Activated T-cell treated with anti-CD3 and anti-CD28 coated beads, Interleukin-2, amount 50 U/mL, for 72 hours (primary cell): ENCODE measurements at places on chromosomes 11 and 22.
A peak's percentile ranks its signal among the peaks of the same experiment; 100 is the strongest.

GRCh38 chr22:33542153-33542552 is 378.1 kb downstream of the LARGE1 start:
- DNase-seq = no peak

- no peak for DNase-seq
Measured at GRCh38 chr11:29781268-29781667, 235.6 kb downstream of the KCNA4 start.

- DNase-seq = no peak
Measured at GRCh38 chr22:37501610-37502341, 15.6 kb upstream of the MFNG start.

- DNase-seq = no peak
Measured at GRCh38 chr11:70862093-70862492, 390.3 kb downstream of the SHANK2 start.

DNA sequence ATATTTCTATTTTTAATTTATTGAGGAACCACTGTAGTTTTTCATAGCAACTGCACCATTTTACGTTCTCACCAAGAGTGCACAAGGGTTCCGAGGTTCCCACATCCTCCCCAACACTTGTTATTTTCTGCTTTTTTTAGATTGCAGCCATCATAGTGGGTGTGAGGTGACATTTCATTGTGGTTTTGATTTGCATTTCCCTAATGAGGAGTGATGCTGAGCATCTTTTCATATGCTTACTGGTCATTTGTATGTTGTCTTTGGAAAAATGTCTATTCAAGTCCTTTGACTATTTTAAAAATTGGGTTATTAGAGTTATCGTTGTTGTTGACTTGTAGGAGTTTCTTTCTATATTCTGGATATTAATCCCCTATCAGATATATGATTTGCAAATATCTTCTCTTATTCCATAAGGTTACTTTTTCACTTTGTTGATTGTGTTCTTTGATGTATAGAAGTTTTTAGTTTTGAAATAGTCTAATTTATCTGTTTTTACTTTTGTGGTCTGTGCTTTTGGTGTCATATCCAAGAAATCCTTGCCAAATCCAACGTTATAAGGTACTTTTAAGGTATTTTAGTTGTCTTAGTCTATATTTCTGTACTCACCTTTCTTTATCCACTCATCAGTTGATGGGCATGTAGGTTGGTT is 9.0 kb downstream of the NEAT1 start:
- no peak for DNase-seq

- DNase-seq = peak; percentile 84
Measured at GRCh38 chr22:36156515-36157419, 3.8 kb downstream of the APOL3 start.

DNA sequence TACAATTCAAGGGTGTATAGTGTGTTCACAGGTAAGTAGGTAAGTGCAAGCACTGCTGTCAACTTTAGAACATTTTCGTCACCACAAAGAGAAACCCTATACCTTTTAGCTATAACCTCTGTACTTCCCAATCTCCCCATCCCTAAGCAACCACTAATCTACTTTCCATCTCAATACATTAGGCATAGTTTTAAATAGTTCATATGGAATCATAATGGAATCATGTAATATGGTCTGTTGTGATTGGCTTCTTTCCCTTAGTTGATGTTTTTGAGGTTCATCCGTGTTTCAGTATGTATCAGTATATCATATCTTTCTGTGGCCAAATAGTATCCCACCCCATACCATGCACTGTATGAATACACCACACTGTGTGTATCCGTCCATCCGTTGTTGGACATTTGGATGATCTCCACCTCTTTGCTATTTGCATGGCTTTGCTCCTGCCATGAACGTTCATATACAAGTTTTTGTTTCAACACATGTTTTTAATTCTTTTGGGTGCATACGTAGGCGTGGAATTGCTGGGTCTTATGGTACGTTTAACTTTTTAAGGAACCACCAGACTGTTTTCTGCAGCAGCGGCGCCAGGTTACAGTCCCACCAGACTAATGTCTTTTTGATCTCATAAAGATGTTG is 27.7 kb upstream of the OPCML start:
- DNase-seq = no peak

DNA sequence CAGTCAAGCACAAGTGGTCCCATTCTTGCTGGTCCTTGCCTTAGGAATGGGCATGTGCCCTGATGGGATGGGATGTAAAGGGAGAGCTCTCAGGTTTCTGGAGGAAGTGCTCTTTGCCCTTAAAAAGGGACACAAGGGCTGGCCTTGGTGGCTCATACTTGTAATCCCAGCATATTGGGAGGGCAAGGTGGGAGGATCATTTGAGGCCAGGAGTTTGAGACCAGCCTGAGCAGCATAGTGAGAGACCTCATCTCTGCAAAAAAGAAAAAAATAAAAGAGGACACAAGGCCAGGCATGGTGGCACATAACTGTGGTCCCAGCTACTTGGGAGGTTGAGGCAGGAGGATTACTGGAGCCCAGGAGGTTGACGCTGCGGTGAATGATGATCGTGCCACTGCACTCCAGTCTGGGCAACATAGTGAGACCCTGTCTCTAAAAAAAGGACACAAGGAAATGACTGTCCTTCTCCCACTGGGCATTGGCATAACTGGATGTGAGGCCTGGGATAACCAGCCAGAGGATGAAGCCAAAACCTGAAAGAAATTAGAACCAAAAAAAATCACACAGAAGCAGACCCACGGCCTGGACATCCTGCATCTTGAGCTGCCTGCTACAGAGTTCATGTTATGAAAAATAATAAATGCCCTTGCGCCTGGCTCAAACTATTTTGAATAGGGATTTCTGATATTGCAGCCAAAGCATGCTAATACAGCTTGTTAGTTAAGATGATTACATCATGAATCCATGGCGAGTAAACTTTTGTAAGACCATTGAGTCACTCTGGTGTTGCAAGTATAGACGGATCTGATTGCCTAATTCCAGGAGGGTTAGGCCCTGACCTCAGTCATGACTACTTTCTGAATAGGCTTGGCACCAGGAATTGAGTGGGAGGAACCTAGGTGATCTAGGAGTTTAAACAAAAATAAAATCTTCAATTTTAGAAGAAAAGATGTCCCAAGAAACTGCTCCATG is 12.9 kb upstream of the CRKL start:
- no peak for DNase-seq

DNA sequence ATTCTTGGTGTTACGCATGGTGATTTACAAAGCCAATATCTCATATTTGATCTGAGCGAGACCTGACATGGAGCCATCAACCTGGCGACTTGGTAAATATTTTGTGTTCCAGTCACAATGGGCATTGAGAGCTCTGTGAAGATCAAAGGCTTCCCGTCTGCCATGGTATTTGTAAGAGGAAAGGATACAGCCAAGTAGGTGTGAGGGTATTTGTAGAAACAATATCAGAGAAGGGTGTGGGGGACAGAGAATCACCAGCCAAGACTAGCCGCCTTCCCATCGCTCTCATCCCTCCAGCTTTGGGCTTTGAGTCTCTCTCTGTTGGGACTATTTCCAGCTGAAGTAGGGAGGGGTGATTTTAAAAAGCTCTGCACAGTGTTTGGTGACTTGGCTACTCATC is 173.4 kb upstream of the BDNF start:
- no peak for DNase-seq

DNA sequence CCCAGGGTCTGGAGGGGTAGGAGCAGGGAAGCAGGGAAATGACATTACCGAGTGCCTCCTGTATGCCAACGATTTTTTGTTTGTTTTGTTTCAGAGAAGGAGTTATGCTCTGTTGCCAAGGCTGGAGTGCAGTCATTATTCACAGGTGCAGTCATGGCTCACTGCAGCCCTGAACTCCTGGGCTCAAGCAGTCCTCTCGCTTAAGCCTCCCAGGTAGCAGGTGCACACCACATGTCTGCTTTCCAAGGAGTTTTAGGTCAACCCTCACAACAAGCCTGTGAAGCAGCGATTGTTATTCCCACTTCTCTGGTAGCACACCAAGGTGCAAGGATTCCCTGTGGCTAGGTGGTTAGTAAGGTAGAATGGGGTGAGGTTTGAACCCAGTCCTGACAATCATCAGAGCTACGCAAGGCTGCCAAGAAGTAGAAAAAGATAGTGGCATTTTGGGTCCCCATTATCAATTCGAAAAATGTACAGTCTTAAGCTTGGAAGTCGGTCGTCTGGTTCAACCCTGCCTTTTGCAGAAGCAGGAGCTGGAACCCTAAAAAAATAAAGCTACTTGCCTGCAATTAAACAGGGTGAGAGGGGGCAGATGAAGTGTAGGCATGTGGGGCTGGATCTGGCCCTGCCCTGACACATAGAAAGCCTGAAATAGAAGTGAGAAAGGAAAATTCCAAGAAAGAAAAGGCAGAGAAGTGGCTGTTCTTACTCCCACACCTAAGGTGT is 9.1 kb downstream of the UCP3 start:
- DNase-seq = no peak

DNA sequence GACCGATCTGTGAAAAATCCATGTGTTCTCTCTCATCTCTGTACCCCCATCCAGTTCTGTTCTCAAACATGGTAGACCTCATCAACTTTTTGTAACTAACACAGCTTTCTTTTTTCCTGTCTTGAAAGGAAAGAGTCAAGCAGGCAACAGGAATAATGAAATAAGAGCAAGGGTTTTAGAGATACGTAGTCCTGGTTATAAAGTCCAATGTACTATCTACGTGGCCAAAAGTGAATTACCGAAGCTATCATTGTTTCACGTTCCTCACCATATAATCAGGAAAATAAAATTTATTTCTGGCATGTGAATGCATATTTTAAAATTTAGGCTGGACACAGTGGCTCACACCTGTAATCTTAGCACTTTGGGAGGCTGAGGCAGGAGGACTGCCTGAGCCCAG is 472.2 kb upstream of the ANO3 start:
- DNase-seq = no peak

GRCh38 chr11:36509201-36509639 is 852 bp downstream of the TRAF6 start:
- peak; percentile 12 for DNase-seq

DNA sequence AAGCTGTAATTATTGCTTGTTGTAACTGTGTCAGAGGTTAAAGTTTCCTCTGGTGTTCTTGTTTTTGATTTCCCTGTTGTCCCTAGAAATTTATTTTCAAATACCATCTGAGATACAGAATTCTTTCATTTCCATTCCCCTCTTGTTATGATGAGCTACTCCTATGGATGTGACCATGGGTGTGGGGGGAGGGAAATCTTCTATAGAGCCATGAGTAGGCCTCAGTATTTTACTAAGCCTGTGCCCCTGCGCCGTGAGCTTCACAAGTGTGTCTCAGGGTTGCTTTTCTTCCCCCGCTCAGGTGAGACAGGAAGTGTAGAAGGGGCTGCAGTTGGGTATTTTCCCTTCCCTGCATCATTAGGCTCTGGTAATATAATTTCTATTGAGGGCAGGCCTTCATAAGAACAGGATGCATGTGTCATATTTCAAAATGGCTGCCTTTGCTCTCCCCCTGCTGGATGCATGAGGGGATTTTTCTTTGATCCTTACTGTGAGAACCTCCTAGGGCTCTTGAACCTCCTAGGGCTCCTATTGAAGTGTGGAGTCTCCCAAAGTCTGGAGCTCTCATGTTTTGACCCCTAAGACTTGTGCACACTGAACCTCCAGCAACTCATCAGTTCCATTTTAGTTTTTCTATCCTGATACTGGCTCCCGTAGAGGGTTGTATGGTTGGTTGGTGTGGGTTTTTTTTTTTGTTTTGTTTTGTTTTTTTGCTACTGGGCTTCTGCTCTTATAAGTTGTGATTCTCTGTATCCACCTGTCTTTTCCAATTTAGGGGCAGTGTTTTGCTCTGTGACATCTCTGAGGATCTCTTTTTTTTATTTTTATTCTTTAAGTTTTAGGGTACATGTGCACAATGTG is 658.2 kb downstream of the NTM start:
- DNase-seq = no peak

- DNase-seq = peak; percentile 89
Measured at GRCh38 chr11:134275534-134276395, at the start of gene GLB1L3. Gene GLB1L3 (plus strand): TSS chr11:134276379. CDS start chr11:134276741, 362 bp downstream.

GRCh38 chr11:67411785-67412152 is 3.7 kb upstream of the CARNS1 start:
- DNase-seq = no peak

DNA sequence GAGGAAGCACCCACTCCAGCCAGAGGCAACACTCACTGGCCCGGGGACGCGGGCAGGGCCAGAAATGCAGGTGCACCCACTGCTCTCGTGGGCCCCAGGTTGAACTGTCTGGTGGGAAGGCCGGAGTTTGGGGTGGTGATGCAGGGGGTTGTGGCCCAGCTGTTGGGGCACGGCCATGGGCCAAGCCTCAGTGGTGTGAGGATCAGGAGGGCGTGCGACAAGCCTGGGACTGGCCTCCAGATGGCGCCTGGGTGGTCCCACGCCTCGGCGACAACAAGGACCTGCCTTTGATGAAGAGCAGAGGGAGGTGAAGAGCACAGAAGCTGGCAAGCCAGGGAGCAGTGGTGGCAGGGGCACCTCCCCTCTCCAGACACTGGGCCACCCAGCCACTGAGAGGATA is 240.8 kb downstream of the BRD1 start:
- no peak for DNase-seq

- DNase-seq = no peak
Measured at GRCh38 chr11:104127828-104128227, 36.1 kb downstream of the PDGFD start.

- no peak for DNase-seq
Measured at GRCh38 chr11:76270389-76270788, 64.1 kb upstream of the WNT11 start.

- DNase-seq = no peak
Measured at GRCh38 chr11:124301548-124301947, 12.2 kb downstream of the OR8D1 start.

GRCh38 chr11:102368472-102368871 is 21.5 kb downstream of the BIRC2 start:
- DNase-seq = no peak

GRCh38 chr11:79667380-79667779 is 226.6 kb upstream of the TENM4 start:
- DNase-seq = no peak

DNA sequence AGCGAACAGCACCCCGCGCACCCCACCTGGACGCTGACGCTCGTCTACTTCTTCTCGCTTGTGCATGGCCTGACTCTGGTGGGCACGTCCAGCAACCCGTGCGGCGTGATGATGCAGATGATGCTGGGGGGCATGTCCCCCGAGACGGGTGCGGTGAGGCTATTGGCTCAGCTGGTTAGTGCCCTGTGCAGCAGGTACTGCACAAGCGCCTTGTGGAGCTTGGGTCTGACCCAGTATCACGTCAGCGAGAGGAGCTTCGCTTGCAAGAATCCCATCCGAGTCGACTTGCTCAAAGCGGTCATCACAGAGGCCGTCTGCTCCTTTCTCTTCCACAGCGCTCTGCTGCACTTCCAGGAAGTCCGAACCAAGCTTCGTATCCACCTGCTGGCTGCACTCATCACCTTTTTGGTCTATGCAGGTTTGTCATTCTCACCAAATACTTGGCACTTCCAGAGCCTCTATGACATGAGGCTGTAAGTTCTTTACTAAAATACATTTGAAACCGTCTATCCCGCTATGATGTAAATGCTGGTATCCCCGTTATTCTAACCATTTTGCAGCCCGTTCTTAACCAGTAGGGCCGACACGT is 535 bp downstream of the AQP11 start:
- DNase-seq = no peak

- DNase-seq = no peak
Measured at GRCh38 chr11:20235164-20235563, 74.9 kb upstream of the DBX1 start.
